ENCODE measurements at places on chromosomes 7 and 10.

- DNase-seq, result no peak
These were observed 50.8 kb downstream of the GSDME start for GRCh38 chr7:24706211-24707170.

DNA sequence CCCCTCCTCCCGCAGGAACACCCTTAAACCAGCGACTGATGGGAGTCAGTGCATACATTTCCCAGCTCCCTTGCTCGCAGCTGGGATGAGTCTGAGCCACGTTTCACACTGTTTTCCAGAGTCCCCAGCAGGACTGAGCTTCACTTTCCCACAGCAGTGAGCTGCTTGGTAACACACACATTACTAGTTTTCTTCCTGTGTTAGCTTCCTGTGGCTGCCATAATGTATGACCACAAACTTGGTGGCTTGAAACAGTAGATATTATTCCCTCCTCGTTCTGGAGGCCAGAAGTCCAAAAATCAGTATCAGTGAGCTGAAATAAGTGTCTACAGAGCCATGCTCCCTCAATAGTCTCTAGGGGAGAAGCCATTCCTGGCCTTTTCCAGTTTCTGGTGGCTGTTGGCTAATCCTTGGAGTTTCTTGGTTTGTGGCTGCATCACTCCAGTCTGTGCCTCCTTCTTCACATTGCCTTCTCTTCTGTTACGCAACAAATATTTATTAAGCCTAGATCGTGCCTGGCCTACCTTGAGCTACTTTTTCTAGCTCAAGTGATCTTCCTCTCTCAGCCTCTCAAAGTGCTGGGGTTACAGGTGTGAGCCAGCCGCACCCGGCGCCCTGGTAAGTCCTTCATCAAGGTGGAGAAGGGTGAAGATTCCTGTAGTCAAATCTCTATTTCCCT, 26.2 kb upstream of the CARD11 start:
- no peak for DNase-seq

- no peak for DNase-seq
These were observed 6.5 kb upstream of the AP5Z1 start for GRCh38 chr7:4768597-4769569.

GRCh38 chr10:60041489-60042133, 135.3 kb upstream of the CCDC6 start:
- DNase-seq, result no peak

DNA sequence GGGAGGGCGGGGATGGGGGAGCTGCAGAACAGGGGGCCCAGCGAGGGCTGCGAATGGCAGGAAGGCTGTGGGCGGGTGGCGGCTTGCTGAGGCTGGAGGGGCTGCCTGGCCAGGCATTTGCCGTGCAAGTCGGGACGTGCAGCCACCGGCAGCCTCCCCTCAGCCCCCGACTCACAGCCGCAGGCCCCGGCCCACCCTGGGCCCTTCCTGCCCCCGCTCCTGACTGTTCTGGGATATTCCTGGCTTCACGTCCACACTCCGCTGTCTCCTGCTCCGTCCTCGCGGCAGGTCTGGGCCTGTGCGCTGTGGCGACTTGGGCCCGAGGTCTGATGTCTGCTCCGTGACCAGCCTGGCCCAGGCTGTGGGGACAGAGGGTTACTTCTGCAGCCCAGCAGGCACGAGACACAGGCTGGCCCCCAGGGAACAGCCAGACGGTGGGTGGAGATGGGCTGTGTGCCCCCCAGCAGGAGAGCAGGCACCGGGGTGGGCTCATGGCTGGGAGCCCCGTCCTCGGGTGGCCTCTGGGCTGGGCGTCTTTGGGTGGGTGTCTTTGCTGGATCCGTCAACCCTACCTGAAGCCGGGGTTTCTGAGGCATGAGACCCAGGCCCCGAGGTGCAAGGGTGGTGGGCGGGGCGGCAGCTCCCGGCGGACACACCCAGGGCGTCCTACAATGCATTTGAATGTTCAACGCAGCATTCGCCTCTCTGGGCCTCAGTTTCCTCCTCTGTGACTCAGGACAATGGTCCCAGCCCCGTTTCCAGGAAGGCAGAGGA, 86.5 kb downstream of the FOXL3 start:
- no peak for DNase-seq

DNA sequence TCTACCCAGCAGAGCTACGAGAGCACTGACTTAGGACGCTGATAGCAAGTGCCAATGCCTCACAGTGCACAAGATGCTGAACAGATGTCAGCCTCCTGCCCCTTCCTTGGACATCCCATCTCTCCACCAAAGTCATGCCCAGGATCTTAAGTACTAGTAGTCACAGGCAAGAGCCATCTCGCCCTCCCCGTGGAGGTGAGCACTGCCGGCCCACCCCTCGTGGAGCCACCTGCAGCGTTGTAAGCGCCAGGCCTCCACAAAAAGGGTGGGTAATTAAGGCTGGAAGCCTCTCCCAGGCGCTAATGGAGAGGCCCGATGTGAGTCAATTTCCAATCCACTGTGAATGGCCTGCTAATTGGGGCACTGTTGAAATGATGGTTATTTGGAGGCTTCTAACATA, 156.2 kb downstream of the GRID1 start:
- no peak for DNase-seq

GRCh38 chr10:72087969-72088888, at the start of gene SPOCK2:
TSS of gene SPOCK2 (minus strand) at chr10:72088551. CDS start at chr10:72088328, 223 bp downstream.
- DNase-seq, result peak; percentile 87

- DNase-seq, result no peak
These were observed 70.3 kb upstream of the AGK start for GRCh38 chr7:141480953-141481352.

DNA sequence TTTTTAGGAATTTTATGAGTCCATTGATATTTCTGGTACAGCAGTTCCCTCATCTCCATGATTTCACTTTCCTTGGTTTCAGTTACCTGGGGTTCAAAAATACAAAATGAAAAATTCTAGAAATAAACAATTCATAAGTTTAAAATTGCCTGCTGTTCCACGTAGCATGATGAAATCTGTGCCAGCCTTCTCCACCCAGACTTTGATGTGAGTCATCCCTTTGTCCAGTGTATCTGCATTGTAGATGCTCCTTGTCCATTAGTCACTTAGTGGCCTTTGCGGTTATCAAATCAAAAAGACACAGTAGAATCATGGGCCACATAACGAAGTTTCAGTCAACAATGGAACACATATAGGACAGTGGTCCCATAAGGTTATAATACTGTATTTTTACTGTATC, 286.9 kb downstream of the PTEN start:
- DNase-seq, result no peak
